ENCODE measurements at places on chromosomes 12 and 14. TPM values are rescaled to one million over a fixed set of nuclear protein-coding genes. Genes with fewer than 3 reads are reported as not detected.
A peak's percentile ranks its signal among the peaks of the same experiment; 100 is the strongest.

- DNase-seq: no peak
Measured at GRCh38 chr14:92802678-92803077, 8.6 kb downstream of the GOLGA5 start.

Gene TNS2
- total RNA-seq: 4.7 TPM

GRCh38 chr12:75660107-75660530, 148.7 kb upstream of the KRR1 start:
- no peak for DNase-seq

Gene IQSEC3
- total RNA-seq: 3.6 TPM

DNA sequence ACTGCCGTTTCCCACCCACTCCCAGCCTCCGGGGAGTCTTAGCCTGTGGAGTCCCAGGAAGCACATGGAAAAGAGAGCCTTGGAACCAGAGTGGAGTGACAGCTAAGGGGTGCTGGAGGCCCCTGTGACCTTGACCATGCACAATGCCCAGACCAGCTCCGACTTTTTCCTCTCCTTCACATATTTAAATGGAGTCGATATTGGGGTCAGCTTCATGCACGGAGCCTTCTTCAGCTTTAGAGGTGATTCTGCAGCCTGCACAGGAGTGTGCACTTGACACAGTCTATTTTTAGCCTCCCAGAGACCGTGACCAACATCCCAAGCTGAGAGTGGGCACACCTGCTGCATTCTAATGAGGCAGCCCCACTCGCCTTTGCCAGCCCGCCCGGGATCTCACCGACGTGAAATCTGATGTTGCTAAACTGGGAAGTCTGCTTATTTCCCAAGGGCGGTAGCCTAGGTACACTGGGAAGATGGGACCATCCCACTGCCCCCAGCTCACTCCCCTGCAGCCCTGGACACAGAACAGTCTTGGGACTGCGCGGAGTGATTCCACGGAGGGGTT, 47.5 kb downstream of the PRMT8 start:
- DNase-seq: peak; percentile 27

Gene COPS7A
- total RNA-seq: 43.3 TPM

DNA sequence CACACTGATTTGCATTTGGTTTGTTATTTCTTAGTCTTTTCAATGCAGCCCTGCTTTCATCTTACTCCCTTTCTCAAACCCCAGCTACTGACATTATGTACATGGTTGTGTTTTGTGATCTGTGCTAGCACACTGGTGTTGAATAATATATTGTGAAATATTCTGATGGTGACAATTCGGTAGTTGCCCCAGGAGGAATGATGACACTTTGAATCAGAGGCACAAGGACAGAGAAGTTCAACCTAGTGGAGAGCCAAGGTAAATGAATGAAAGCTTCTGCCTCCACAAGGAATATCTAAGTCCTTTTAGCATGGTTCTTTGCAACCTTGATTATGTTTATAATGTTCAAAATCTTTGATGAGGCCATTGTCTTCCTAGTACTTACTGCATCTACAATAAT, 159.9 kb downstream of the PDE3A start:
- DNase-seq: no peak

Gene HCAR1
- total RNA-seq: not detected
